ENCODE measurements at places on chromosomes 1 and 21.

DNA sequence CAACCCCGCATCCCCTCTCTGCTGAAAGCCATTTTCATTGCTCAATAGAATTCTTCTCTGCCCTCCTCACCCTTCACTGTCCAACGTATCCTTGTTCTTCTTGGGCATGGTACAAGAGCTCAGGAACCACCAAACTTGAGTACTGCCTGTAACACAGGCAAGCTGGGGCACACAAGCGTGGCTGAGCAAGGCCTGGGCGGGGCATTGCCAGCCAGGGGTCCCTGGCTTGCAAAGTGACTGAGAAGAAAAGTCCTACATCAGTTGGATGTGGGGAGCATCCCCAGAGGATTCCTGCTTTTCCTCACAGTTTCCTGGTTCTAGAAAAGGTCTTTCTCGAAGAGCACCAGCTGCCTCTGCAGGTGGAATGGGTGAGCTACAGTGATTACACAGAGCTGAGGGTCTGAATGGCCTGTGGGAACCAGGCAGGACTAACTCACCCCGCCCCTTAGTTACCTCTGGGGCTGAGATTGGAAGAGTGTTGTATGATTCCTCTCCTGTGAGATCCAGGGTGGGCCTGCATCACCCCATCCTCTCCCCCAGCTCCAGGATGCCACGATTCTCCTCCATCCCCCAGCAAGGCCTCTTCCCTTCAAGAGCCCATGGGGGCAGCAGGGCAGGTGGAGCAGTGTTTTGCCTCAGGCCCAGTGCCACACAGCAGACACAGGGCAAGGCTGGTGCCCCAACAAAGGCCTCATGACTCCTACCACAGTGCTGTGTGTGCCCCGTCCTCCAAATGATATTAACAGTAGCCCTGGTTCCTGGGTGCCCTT is 121.9 kb downstream of the MATN1 start:
- DNase-seq, result no peak

- DNase-seq, result no peak
Measured at GRCh38 chr1:98500324-98500723, 161.2 kb upstream of the SNX7 start.

DNA sequence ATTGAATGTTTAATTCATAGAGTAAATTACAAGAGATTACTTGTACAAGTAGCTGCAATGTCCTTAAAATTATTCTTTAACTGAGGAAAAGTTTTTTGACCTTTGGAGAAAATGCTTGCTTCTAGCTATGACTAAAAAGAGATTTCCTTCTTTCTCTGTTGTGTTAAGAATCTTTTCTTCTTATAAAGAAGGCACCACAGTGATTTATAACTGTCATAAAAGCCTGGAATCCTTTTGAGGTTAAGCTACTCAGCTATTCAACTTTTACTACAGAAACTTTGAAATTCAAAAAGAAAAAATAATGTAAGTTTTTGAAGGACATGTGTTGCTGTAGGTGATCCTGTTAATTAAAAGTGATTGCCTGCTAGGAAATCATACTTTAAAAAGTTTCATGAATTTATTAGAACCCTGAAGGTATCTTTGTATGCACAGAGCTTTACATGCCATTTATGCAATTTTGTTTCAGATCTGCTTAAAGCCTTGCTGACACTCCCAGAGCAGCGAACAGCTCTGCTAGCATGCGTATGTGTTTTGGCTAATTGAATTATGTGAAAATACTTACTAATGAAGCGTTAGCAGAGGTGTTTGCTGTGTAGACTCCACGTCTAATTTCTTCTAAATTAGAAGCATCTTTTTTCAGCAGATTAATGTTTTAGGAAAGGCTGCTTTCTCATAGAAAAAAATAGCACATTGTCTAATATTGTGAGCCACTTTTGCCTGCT is 94.7 kb upstream of the SMYD2 start:
- DNase-seq, result no peak

GRCh38 chr1:200336901-200337391 is 72.9 kb downstream of the ZNF281 start:
- DNase-seq, result no peak

GRCh38 chr1:59072583-59072947 is 224.3 kb upstream of the FGGY start:
- DNase-seq, result no peak

DNA sequence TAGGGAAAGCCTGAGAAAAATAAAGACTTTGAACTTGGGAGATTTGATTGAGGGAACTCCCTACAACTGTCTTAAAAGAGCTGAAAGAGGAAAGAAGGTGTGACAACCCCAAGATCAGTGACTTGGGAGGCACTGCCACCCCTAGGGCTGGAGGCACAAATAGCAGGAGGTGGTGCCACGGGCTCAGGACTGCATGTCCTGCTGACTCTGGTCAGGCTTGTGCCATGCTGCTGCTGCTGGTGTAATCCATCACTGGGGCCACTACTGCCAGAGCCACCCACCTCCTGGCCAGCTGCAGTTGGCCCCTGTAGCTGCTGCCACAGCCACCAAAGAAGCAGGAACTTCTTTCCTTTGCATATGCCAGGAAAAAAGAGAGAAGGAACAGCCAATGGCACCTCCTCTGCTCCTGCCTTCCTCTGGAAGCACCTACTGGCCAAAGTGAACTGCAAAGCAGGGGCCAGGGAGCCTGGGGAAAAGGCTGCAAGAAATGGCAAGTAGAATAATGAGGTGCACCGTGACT is 730.3 kb downstream of the PTPRU start:
- no peak for DNase-seq

DNA sequence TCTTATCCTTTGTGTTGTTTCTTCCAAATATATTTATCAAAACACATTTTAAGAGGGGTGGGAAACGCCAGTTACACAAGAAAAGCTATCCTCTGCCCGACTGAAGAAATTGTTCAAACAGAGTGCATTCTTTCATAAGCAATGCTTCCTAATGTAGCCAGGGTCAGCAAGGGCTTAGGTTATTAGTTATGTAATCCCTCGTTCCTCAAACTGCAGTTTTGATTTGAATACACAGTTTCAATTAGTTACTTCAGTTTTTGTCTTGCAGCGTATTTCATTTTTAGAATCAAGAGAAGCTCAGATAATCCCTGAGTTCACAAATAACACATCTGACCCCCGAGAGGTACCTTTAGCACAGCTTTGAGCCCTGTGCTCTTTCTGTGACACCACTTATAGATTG is 141.7 kb upstream of the NRIP1 start:
- DNase-seq, result no peak

DNA sequence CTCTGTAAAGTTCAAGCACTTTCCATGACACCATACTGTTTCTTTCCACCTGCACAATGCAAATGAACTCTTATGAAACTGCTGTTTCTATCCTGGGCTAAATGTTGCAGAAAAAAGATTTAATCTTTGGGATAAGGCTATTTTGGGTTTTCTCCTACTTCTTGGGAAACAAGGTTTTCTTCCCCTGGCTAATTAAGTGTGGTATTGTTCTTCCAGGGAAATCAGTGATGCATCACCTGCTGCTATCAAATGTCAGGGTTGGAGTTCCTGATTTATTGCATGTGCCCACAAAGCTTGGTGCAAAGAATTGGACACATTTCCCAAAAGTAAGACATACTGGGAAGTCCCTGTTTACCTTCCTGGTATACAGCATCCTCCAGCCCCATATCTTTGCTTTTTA is 6.0 kb upstream of the RGS4 start:
- no peak for DNase-seq

DNA sequence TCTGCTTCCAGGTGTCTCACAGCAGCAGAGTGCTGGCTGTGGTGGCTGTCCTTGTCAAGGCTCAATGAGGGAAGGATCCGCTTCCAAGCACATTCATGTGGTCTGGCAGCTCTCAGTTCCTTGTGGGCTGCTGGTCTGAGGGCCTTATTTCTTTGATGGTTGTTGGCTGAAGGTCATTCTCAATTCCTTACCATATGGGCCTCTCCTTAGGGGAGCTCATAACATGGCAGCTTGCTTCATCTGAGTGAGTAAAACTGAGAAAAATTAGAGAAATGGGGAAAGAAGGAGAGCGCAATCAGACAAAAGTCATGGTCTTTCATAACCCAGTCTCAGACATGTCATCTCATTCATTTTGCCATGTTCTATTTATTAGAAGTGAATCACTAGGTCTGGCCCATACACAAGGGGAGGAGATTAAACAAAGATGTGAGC is 81.7 kb upstream of the TSPAN2 start:
- no peak for DNase-seq

DNA sequence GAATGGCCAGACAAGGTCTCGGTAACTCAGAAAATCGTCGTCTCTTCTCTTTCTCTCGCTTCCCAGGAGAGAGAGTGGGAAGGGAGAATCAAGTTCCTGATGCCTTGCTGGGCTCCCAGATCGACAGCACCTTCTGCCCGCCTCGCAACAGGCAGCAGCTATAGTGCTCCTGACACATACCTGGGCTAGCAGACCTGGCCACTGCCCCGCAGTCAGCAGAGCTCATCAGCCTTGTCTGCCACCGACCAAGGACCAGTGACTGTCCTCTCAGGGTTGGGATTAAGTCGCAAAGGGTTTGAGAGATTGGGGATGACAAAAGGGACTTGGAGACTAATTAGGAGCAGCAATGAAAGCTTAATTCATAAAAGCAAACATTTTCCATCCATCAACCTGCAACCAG is 4.1 kb downstream of the RUNX3 start:
- no peak for DNase-seq

DNA sequence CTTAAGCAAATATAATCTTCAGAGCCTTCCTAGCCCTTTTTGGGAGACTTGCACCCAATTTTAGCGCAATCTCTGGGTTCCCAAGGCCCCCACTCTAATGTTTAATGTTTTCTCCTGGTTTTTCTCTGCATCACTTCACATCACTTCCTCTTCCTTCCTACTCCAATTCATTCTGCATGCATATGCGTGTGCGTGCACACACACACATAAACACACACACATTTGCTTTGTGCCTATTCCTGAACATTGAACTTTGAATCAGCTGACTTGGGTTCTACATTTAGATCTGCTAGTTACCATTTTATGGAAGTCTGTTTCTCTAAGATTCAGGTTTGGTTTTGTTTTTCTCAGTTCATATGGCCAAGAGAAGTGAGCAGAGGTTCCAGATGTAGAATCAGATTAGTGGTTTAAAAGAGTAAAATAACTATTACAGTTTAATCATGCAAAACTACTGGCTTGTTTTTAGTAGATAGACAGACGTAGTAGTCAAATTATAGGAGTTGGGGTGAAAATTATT is 7.4 kb upstream of the EDEM3 start:
- no peak for DNase-seq

DNA sequence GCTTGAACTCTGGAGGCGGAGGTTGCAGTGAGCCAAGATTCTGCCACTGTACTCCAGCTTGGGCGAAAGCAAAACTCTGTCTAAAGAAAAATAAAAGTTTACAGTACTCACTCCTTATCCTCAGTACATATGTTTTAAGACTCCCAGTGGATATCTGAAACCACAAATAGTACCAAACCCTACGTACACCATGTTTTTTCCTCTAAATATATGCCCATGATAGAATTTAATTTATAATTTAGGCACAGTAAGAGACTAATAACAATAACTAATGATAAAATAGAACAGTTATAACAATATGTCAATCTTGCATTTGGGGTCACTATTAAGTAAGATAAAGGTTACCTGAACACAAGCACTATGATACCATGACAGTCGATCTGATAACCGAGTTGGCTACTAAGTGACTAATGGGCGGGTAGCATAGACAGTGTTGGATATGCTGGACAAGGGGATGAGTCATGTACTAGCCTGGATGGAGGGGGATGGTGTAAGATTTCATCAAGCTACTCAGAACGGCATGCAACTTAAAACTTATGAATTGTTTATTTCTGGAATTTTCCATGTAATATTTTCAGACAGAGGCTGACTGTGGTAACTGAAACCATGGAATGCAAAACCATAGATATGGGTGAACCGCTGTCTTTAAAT is 43.7 kb downstream of the ST7L start:
- DNase-seq, result no peak

- no peak for DNase-seq
Measured at GRCh38 chr1:14924455-14925331, 228.9 kb upstream of the TMEM51 start.

DNA sequence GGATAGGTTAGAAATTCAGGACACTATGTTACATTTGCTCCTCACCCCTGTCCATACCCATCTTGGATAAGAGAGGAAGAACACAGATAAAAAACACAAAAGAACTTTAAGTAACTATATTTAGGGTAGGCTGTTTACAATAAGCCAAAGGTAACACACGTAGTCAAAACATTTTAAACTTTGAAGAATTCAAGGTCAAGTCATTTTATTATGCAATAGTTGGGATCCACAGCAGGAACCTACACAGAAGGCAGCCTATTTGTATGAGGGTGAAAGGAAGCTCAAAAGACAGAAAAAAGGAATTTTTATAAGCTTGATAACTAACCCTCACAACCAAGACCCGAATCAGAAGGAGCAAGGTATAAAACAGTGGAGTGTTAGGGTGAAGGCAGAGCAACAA is 89.6 kb downstream of the ZSWIM5 start:
- no peak for DNase-seq

DNA sequence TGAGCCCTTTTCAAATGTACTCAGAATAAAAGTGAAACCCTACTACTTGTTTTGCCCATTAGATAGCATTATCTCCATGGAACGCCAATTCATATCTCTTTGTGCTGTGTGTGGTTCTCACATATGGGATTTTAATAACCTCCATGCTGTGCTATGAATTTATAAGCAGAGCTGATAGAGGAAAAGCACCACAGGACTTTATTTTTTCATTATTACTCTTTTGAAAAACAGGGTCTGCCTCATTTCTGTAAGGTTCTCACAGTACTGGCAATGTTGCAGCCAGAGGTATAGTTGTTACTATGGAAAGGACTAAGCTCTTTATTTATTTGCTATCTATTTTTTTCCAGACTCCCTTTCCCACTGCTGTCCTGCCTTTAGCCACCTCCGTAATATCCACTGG is 313.7 kb downstream of the ST6GALNAC3 start:
- no peak for DNase-seq

DNA sequence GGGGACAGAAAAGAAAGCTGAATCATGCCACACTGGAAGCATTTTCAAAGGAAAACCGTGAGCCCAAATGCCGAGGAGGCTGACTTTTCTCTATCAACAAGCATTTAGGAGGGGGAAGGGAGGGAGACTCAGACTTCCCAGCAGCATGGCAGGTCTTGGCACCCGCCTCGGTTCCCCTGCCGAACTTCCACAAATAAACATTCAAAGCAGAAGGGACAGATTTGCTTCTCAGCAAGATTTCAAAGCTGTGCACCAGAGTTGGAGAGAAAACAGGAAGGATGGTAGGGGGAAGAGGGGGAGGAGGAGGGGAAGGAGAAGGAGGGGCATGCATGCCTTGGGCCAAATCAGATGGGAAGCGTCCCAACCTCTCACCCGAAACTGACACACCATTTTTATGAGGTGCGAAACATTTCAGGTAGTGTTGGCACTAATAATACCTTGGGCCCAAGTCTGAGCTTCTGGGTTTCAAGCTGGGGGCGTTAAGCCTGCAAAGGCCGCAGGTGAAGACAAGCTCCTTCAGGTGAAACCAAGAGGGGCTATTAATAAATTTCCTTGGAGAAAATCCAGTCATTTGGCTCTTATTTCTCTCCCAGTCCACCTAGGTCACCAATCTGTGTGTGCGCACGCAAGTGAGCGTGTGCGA is 26.4 kb downstream of the ABCA4 start:
- DNase-seq, result no peak

DNA sequence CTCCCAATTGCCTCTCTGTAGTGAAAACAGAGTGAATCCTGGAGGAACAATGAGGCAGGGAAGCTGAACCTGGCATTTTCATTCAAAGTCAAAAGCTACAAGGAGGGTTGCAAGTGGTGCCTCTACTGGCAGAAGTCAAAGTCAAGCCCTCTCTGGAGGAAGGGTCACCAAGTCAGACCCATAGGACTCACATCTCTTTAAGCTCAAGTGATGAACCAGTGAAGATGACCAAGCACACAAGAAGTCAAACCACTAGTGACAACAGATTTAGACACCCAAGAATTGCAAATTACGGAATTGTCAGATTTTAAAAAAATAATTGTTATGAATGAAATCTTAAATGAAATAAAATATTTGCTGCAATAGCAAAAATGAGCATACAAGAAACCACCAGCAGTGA is 81.1 kb upstream of the ATP1B1 start:
- DNase-seq, result no peak
